ENCODE measurements at places on chromosomes 6 and 20.

DNA sequence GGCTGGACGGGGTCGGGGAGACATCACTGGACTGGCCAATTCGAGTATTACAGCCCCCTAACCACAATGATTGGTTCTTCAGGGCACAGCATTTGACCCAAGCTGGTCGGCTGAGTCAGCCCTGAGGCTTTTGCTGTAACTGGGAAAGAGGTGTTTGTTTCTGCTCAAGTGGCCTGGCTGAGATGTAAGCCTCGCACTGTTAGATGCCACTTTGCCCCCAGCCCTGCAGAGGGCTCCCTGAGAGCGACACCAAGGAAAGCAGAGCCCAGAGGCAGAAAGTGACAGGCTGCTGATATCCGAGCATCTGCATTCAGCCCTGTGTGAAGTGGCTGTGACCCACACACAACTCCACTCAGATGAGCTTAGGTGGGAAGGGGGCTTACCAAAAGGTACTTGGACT is 19.4 kb downstream of the ERGIC3 start:
- DNase-seq, result no peak

DNA sequence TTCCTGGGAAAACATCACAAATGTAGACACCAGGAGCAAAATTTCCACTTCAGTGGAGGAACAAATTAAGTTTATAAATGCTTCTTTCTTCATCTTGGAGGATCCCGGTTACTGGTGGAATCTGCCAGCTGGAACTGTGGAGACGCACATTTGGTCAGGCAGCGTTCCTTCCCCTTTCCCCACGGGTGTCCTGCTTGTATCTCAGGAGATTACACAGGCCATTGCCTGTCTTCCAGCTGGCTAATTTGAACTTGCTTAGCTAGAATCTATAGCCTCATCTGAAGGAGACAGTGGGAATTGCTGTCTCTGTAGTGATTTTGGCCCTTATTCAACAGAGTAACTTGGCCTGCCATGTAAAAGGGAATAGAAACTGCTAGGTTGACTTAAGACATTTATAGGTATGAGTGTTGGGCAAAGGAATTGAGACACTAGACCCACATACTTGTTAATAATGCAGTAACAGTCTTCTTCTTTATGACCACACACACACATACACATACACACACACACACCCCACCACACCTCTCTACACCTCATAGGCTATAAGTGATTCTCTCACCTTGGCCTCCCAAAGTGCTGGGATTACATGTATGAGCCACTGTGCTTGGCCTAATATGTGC is 34.4 kb downstream of the TSBP1 start:
- DNase-seq, result no peak

DNA sequence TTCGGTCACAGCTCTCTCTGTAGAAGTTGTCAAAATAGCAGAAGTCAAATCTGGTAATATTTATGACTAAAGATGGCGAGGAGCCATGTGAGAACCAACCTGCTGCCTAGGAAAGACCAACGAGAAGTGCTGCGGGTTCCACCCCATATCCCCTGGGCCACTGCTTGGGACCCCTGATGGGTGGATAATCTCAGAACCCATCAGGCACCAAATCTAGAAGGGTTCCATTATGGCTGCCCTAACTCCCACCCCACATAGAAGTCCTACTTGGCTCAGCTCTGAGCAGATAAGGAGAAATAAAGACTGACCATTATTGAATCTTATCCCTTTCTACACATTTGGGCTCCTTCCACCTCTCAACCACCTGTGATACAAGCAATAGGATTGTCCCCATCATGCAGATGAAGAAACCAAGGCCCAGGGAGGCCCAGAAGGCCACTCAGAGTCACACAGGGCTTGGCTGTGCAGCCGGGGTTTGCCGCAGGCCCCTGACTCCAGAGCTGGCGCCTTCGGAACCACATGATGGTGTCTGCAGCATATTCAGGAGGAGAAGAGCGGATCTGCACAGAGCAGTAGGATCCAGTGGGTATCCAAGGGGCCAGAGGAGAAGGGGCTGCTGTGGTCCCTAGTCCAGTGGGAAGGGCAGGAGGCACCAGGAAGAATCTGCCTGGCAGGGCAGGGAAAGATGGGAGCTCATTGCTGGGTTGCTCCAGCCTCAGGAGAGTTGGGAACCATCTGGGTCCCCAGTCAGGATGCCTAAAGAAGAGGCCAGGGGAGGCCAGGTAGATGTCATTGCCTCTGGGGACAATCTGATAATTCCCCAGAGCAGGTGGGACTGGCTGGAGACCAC is 9.6 kb upstream of the PCMTD2 start:
- no peak for DNase-seq

- no peak for DNase-seq
Observed at GRCh38 chr6:119858901-119859300, 509.3 kb upstream of the MAN1A1 start.

DNA sequence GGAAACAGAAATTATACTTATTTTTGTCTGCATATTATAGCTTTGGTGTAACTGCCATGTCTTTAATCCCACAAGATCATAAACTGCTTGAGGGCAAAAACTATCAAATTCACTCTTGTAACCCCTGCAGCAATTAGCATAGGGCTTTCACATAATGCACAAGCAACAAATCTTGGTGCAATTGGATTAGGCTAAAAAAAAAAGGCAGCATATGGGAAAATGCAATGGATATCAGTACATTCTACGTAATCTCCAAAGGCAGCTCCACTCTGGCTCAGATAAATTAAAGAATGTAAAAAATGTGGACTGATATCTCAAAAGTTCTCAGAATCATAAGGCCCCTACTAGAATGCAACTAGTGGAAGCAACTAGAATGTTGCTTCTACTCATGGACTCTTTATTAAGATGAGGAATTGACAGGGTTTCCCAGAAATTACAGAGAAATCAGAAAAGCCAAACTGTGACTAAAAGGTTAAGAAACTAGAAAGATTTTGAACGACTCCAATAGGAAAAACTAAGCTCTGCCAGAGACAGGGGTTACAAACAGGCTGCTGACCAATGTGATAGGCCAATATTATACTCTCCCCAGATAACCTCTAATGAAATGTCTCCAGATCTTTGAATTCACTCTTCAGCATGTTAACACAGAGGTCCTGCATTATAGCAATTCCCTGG is 55.0 kb downstream of the FILIP1 start:
- DNase-seq, result no peak

- no peak for DNase-seq
Observed at GRCh38 chr6:25675167-25675566, 23.2 kb downstream of the SCGN start.

DNA sequence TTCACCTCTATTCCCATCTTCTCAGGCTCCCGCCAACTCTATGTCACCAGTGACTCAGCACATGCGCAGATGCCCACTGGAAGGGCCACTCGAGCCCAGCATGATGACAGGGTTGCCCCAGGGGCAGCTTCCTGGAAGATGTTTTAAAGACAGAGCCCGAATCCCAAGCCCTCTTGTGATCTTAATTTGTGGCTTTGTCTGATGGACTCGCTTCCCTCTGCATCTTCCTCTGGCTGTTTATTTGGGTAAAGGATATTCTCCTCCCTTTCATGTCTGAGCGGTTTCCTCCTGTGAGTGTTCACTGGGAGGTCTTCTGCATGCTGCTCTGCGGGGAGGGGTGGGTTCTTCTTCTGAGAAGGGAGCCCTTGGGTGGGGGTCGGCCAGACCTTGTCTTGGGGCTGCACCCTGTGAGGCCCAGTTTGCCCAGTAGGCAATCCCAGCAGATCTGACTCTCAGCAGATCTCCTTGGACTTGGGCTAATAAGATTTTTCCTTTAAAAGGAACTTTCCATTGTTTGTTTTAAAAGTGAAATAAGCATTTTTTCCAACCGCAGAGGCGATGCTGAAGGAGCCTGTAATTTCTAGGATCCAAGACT is 401.0 kb downstream of the CDC5L start:
- no peak for DNase-seq
